ENCODE measurements at places on chromosomes 1 and 21.

GRCh38 chr1:150409504-150410362 lies 45.8 kb downstream of the RPRD2 start:
- no peak for DNase-seq

DNA sequence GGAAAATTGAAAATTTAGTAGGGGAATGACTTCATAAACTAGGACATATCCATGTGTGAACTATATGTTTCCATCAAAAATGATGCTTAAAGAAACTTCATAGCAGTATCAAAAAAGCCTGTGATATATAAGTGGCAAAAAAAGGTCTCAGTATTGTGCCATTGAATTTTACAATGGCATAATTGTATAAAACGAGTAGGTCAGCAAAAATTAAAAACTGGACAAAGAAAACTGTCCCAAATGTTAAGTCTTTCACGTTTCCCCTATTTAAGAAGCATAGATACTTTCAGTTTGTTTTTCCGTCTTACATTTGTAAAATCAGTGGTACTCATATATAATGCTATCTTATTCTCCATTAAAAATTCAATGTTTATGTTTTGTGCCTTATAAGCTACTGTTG lies 43.2 kb downstream of the LRRC8B start:
- no peak for DNase-seq

DNA sequence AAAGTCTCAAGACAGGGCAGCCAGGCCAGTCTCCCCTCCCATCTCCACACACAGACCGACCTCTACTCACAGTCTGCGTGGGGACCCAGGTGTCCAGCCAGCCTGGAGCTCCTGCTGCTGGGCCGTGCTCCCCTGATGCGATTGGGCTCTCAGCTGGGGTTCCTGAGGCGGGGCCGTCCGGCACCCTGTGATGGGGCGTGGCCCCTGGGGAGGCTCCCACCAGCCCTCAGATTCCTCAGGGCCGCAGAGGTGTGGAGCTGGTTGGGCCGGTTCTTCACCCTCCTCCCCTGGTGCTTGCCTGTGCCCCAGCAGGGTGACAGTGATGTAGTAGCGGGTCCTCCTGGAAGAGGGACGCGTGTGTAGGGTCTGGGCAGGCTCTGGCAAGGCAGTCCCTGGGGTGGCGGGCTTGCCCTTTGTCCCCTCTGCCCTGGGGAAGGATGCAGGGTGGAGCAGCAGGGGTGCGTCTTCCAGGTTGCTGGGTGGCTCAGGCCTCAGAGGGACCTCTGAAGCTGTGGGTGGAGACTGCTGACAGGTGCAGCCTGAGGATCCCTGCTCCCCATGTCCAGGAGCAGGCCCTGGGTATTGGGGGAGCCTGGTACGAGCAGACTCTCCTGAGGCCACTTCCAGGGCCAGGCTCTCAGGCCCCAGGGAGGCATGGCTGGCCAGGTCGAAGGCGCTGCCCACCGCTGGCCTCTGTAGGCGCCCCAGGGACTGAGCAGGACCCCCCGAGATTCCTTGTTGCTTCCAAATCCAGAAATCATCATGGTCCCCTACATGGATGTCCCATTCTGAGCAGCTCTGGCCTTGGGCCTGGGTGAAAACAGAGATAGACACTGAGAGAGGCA lies at the start of gene CRYBG2:
CRYBG2 (minus strand) TSS at position 155 of the 845 bp plus-strand sequence. CDS start 7,473 bp downstream, outside the sequence.
- DNase-seq, result no peak

GRCh38 chr1:202915146-202915545 lies 11.9 kb downstream of the KLHL12 start:
- no peak for DNase-seq

DNA sequence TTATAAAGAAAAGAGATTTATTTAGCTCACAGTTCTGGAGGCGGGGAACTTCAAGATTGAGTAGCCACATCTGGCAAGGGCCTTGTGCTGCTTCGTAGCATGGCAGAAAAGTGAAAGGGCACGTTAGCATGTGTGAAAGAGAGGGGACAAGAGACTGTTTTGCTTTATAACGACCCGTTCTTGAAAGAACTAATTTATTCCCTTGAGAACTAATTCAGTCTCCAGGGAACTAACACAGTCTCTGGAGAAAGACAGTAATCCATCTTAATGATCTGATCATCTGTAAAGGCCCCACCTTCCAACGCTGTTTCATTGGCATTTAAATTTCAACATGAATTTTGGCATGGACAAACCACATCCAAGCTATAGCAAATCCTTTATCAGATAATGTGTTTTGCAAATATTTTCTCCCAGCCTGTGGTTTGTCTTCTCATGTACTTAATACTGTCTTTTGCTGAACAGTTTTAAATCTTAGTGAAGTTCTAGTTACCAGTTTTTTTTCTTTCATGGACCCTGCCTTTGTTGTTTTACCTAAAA lies 26.1 kb downstream of the MTR start:
- no peak for DNase-seq

GRCh38 chr21:30289215-30289614 lies at the start of gene KRTAP25-1:
Gene KRTAP25-1, minus strand, starts transcription at chr21:30289514. Its CDS starts 24 bp downstream, at chr21:30289490.
- DNase-seq, result no peak

- no peak for DNase-seq
Observed at GRCh38 chr1:41673806-41674205, 189.3 kb upstream of the EDN2 start.

- no peak for DNase-seq
Observed at GRCh38 chr21:29958551-29958950, 18.8 kb upstream of the GRIK1 start.

DNA sequence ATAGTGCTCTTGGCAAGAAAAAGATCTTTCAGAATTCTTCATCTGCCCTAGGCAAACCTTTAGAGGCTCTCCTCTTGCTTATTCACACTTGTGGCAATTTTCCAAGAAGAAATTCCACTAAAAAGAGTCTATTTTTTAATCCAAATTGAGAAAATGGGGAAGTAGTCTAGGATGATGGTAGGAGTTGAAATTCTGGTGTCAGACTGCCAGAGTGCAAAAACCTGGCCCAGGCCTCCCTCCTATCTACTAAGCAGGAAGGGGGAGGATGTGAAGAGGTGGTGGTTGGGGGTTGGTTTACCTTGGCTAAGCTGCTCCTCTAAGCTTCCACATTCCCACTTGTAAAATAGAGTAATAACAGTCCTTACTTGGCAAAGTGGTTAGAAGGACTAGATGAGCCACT lies 120.6 kb upstream of the KCNJ15 start:
- no peak for DNase-seq

DNA sequence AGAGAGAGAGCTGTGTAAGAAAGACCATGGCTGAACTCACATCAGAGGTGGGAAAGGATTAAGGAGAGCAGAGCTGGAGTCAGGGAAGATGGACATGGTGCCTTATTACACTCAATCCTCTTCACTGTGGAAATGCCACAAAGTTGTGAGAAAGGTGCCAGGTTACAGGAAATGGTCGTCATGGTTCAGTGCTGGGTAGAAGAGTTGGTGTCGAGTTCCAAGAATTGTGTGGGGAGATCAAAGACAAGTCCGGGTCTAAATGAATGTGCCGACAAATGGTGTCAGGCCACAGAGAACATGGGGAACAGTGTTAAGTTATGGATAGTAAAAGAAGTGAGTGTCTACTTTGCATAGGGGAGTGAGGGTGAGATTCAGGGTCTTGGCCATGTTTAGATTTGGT lies 40.9 kb downstream of the LAMC2 start:
- DNase-seq, result no peak

- DNase-seq, result no peak
Observed at GRCh38 chr21:25676451-25676850, 37.4 kb downstream of the JAM2 start.

GRCh38 chr1:202805886-202806844 lies 2.1 kb downstream of the KDM5B start:
- DNase-seq, result no peak

DNA sequence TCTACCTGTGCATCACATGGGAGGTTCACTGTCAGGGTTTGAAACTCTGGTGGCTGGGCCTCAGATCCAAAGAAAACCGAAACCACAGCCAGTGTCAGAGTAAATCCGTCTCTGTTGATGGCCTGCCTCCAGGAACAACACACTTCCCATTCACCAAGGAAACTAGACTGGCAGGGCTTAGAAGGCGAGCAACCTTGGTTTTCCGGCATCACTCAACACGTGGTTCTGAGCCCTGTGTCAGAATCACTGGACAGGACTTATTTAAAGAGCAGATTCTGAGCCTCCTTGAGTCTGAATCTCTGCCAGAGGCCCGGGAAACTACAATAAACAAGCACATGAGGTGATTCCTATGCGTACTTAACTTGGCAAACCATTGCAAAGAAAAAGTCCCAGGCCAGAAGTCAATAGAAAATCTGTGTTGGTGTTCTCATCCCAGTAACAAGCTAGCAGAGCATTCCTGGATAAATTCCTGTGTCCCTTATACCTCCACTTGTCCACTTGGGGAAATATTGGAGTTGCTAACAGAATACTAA lies 70.0 kb downstream of the KCTD3 start:
- DNase-seq, result peak; percentile 14

DNA sequence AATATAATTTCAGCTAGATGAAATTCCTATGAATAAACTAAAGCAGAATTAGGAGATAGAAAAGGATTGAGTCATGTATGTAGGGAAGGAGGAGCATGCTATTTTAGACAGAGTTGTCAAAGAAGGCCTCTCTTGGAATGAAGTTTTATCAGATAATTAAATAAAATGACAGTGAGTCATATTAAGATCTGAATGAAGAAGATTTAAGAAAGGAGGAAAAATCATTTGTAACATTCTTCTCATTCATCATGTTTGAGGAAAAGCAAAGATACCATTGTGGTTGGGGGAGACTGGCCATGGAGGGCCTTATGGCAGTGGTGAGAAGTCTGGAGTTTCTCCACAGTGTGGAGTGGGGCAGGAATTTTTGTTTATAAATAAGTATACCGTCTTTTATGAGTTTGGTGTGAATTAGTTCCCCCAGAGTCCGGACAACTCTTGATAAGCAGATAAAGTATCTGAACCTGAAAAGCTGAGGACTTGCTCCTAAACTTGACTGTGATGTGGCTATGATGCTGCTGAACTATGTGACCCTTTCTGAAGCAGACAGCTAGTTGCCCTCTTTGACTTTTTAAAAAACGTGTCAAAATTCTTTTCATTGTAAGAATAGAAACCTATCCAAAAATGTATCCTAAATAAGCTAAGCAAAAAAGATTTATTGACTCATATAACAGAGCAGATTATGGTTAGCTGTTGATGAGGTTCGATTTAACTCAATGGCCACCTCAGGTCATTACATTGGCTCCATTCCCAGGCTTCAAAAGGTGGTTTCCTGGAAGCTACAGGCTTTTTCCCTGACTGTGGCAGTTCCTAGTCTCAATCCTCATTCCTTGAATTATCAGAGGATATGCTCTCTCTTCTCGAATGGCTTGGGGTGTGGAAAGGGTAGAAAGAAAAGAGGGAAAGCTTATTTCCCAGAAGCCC lies 90.8 kb downstream of the LHX9 start:
- DNase-seq, result no peak

DNA sequence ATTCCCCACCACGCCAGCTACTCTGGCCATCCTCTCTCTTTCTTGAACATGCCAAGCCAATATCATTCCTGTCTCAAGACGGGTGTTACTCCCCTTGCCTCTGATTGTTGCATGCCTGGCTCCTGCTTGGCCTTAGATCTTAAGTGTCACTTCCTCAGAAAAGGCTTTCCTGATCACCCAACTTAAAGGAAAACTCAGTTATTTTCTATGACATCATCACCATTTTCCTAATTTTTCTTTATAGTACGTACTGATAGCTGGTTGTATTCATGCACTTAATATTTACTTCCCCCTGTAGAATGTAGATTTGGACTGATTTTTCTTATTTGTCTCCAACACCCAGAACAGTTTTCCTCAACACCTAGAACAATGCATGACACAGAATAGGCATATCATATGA lies 123.8 kb upstream of the TSPAN2 start:
- DNase-seq, result no peak

DNA sequence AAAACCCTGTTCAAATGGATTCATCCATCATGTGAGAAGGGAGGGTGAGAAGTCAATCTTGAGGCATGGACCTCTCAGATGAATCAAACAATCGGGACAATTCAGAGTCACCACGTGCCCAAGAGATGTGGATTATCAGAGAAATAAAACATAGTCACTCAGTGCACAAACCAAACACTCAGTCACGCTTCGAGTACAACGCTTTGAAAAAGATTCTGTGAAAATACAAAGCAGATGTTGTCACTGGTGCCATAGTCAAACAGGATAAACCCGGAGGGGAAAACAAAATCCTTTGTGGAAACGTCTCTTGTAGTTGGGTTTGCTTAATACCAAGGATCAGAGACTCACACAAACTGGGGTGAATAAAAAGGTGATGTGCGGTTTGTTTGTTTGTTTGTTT lies 188.4 kb downstream of the RRAGC start:
- no peak for DNase-seq

DNA sequence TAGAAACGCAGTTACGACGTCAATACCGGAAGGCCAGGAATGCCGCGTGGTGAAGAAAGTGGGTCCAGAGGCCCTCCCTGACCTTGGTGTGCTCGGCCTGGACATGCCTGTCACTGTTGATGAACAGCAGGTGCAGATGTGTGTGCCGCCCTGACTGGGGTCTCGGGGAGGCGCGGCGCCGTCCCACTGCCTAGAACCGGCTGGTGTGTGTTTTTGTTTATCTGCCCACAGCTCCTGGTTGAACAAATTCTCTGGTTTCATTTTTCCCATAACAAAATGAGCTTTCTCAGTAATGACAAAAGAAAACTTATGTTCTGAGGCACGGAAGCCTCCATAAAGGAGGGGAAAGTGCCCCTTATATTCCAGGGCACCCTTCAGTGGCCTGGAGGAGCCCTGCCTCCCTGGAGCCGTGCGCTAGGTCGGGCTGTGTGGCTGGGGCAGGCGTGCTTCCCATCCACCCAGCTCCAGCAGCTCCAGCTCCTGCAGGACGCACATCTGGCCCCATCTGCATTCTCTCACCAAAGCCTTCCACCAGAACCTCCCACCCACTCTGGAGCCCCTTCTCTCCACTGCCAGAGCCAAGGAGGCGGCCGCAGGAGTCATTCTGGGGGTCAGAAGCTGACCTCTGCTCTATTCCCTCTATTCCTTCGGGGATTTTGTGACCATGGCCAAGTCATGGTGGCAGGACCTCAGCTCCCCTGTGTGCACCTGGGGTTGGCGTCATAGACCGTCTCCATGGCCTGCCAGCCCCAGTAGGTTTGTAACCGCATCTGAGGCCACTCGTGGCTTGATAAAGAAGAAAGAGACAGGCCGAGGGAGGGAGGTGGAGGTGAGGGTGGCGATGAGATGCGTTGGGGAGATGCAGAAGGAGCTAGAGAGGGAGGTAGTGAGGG lies 20.1 kb upstream of the COL18A1 start:
- DNase-seq, result peak; percentile 50

DNA sequence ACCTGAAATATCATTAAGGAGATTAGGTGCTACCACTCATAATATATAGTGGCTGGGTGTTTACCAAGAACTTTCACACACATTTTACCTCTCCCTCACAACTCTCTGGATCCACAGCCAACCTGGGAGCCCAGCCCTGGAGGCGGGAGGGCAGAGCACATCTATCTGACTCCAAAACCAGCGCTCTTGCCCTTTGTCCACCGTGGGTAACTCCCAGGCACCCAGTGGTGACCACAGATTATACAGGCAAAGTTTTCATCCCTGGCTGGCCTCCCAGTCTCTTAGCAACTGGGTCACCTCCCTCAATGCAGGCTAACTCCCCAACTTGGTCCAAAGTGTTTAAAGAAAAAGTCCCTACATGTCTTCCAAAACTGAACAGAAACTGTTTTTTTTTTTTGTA lies 2.4 kb downstream of the PAQR7 start:
- DNase-seq, result no peak

- DNase-seq, result no peak
Observed at GRCh38 chr1:172398970-172399755, 21.3 kb upstream of the C1orf105 start.

GRCh38 chr1:26855636-26856035 lies 7.3 kb upstream of the SFN start:
- no peak for DNase-seq

All from ascending aorta (tissue), 2 donors.